ENCODE measurements at places on chromosomes 6 and 20. TPM values are rescaled to one million over a fixed set of nuclear protein-coding genes. Genes with fewer than 3 reads are reported as not detected.

- H3K27me3 ChIP-seq, result peaks cover 2% of the 10 kb centered on the region
- DNase-seq, result no peak
Observed at GRCh38 chr20:18041462-18041861, 16.3 kb downstream of the OVOL2 start.

- no peak overlapping the region for H3K4me3 ChIP-seq
- H3K27ac ChIP-seq, result no peak overlapping the region
- no peaks in the 10 kb centered on the region for H3K27me3 ChIP-seq
Observed at GRCh38 chr6:129866688-129867087, 5.6 kb upstream of the TMEM244 start.

- no peak for DNase-seq
- H3K4me3 ChIP-seq, result no peak overlapping the region
- H3K27ac ChIP-seq, result no peak overlapping the region
- no peaks in the 10 kb centered on the region for H3K27me3 ChIP-seq
Observed at GRCh38 chr6:137309078-137309762, 90.0 kb upstream of the IFNGR1 start.

- H3K36me3 ChIP-seq, result no peaks in the 10 kb centered on the region
- no peaks in the 10 kb centered on the region for H3K27me3 ChIP-seq
- H3K4me3 ChIP-seq, result no peak overlapping the region
- DNase-seq, result no peak
- no peaks in the 10 kb centered on the region for H3K4me1 ChIP-seq
Observed at GRCh38 chr6:26008470-26008869, 45.9 kb downstream of the TRIM38 start.

DNA sequence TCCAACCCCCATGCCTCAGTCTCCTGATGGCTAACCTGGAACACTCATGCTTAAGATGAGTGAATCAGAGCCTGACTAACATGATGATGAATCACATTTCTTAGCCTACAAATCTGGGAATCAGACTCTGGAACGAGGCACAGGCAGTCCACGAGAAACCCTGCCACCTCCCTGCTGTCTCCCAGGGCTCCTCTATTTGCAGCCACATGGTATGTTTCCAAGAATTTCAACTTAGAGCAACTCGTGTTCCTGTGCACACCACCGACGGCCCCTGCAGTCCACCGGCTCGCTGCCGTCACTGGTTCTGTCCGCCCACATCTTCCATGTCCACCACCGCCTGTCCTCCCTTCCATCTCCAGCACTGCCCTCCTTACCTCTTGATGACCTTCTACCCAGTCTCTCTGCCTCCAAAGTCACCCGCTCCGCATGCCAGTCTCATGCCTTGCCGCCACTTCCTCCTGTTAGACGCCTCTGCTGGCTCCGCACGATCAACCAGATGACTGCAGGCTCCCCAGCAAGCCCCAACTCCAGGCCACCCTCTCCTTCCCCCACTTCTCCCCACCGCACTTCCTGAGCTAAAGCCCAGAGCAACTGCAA, 87.6 kb downstream of the AGPAT4 start:
- H3K36me3 ChIP-seq, result peaks cover 49% of the 10 kb centered on the region
- H3K27ac ChIP-seq, result no peak overlapping the region
- DNase-seq, result no peak
- H3K4me1 ChIP-seq, result peaks cover 5% of the 10 kb centered on the region

- H3K4me1 ChIP-seq, result peaks cover 18% of the 10 kb centered on the region
- H3K27ac ChIP-seq, result no peak overlapping the region
- H3K27me3 ChIP-seq, result no peaks in the 10 kb centered on the region
Observed at GRCh38 chr6:90581146-90581545, 5.7 kb downstream of the MAP3K7 start.

Gene CSE1L
- 111 TPM for total RNA-seq

Gene HLA-DOA
- total RNA-seq, result 2.5 TPM

Gene OVOL2
- 17.5 TPM for total RNA-seq

Measured in type B pancreatic cell (in vitro differentiated cells).